ENCODE measurements at places on chromosomes 2 and 18.
A peak's percentile ranks its signal among the peaks of the same experiment; 100 is the strongest.

GRCh38 chr2:120481446-120482194 lies 135.7 kb downstream of the INHBB start:
- no peak for DNase-seq

DNA sequence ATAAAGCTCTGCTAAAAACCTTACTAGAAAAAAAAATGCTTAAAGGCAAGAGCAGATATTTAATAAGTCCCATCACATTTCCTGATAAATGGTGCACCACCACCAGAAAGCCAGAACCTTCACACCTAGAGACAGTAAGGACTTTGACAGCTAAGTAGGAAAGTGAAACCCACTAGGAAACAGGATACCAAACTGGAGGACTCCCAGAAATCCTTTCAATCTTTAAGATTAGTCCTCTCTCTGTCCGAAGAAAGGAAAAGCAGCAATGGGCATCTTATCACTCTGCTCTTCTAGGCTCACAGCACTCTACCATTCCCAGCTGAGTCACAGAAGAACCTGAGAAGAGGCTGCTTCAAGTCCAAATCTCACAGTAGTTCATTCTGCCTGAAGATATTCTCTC lies 3.7 kb downstream of the DYM start:
- DNase-seq: no peak

DNA sequence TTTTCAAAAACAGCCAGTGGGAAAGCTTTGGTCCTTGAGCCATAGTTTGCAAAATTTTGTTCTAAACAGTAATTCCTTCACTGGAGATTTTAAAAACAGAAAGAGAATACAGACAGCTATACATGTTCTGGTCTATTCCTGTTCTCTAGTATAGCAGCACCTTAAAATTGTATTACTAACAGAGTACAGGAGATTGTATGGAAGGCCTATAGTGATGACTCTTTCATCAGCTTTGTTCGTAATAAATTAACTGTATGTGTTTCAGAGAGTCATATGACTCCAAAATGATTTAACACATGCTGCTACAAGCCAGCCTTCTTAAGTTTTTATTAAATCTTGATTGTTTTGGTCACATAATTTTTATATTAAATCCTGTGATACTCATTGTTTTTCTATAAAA lies 1124.6 kb upstream of the FAM98A start:
- no peak for DNase-seq

DNA sequence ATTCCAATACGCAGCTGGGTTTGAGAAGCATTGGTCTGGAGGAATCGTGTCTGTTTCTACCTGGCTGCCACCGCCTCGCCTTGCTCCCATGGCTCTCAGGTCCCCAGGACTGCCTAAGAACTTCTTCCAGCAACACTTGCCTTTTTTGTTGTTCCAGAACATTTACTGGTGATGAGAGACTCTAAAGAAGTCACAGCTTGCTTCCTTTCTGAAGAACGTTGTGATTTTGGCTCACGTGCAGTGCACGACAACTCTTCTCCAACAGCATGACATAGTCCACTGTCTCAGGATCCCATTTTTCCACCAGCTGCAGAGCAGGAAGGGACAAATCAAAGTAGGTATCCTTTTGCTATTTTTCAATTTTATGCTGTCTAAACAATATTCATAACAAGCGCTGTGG lies 940.9 kb downstream of the SLC4A3 start:
- DNase-seq: no peak

- DNase-seq: no peak
These were observed 98.3 kb downstream of the FMNL2 start for GRCh38 chr2:152433289-152433688.

DNA sequence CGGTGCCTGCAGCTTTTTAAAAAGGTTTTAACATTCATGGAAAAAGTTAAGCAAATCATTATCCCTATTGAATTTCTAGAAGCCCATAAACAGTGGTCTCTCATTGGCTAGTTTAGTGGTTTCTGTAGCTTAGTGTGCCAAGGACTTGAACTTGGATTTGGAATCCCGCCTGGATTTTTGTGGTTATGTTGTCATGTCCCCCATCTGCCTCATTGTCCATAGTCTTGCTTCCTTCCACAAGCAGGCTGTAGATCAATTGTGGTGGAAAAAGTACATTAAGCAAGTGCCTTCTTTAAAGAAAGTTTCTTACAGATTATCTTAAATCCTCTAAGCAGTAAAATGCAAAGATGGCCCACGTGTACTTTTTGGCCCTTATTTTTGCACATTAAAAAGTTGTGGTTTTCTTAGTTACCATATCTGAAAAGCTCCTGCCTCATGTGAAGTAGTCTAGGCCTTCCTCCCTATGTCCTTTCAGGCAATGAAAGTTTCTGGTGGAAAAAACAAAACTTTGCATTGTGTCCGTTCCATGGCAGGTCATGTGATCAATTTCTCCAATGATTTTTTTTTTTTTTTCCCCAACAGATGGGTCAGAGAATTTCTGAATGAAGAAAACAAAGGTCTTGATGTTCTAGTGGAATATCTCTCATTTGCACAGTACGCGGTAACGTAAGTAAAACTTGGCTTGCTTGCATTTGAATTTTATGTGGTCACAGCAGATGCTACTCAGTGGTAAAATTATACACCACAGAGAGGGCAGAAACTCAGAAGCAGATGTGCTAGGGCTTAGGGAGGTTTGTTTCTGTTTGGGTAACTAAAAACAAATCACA lies 158.9 kb downstream of the PRPF40A start:
- no peak for DNase-seq

DNA sequence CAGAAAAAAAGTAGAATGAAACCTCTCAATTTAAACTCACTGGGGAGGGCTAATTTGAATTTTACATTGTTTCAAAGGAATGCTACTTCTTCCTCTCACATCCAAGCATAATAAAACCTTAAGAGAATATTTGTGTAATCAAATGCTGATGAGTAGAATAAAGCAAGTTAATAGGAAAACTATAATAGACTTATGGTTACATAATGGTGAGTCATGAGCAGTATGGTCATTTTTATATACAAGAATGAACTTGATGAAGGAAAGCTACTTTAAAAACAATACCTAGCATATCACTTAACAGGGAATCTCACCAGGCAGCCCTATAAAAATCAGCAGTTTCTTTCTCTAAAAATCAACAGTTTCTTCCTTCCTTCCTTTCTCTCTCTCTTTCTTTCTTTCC lies 80.3 kb downstream of the VSNL1 start:
- no peak for DNase-seq

DNA sequence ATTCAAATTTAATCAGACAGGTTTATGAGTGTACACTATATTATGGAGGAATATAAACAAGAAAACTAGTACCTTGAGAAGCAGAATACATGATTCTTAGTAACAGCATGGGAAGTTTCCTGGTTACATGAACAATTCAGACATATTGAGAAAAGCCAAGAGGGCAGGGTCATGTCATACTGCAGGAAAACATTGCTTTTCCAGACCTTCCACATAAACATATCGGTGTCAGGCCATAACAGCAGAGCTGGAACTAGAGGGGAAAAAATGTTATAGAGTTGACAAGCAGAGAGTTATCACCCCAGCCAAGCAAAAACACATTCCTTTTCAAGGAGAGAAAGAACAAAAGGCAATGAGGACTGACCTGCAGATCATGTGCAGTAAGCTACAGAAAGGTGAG lies 74.7 kb upstream of the ZNF236 start:
- no peak for DNase-seq

- DNase-seq: no peak
These were observed 181.0 kb downstream of the SLC39A10 start for GRCh38 chr2:195838002-195838401.

GRCh38 chr2:186612555-186613440 lies 22.9 kb downstream of the ITGAV start:
- no peak for DNase-seq

GRCh38 chr2:145066151-145066661 lies 546.3 kb upstream of the ZEB2 start:
- DNase-seq: no peak

- no peak for DNase-seq
These were observed 684.0 kb downstream of the DSC3 start for GRCh38 chr18:30358555-30358954.

GRCh38 chr18:8301427-8302172 lies 307.6 kb upstream of the RAB12 start:
- DNase-seq: peak; percentile 27

DNA sequence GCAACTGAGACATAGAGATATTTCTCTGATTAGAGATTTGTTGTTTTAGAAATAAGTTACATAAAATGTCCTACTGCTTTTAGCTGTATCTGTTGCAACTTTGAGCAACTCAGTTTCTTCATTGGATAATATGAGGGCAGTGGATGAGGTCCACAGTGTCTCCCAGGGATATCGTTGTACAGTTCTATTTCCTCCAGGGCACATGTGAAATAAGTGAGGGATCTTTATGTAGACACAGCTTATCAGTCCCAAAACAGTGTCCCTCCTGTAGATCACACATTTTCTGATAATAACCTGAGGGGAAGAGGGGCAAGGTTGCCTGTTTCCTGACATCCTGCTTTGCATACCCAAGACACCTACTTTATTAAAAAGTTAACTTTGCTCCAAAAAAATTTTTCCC lies 1231.2 kb upstream of the ZEB2 start:
- DNase-seq: no peak

DNA sequence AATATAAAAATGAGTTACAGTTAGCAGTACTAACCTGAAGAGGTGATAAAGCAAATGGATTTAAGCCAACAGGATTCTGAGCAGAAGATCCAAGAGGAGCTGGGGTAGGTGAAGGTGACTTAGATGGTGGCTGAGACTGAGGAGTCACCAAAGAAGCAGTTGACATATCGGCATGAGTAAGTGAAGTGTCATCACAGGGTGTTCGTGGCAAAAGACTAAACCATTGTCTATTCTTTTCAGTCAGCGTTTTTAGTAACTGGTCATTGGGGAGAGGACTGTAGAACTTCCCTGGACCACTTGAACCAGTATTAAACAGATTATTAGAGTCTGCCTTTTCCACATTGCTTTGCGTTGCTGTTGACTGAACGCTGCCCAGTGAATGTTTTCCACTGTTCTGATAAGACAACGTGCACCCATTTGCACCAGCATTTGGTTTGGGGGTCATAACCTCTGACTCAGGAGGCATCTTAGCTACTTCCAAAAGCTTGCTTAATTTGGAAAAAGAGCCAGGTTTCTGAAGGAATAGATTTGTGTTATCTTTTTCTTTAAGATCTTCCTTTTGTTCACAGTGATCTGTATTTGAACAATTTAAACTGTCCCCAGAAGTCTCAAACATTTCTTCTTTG lies 63.3 kb upstream of the WDSUB1 start:
- no peak for DNase-seq

- no peak for DNase-seq
These were observed 176.8 kb upstream of the GLI2 start for GRCh38 chr2:120558847-120559246.

Measured in D721Med (cell line).